Amniotic epithelial cell (primary cell): ENCODE measurements at places on chromosomes 3 and 15.

- DNase-seq, result no peak
Measured at GRCh38 chr3:151845306-151845905, 28.0 kb upstream of the SUCNR1 start.

DNA sequence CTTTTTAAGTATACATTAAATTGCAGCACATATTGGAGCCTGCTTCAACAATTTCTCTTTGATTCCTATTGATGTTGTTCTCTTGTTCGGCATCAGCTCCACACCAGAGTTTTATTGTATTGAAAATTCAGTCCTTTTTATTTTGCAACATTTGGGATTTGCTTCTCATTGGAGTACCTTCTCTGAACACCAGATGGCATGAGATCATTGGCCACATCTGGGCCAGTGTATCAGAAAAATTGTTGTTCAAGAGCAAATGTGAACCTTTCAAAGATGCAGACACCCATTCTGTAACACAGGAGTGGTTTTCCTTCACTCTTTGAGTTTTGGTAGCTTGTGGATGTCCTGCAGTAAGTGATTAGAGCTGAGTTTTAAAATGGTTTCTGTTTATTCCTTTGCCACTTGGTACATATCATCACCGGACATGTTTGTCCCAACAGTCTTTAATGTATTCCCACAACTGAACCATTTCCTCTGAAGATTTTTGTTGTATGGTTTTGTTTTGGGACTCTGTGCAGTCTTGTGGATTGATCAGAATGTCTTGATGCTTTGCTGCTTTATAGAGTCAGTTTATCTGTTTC is 96.1 kb downstream of the MCTP2 start:
- peak; percentile 54 for DNase-seq

GRCh38 chr3:55742832-55743136 is 255.7 kb upstream of the WNT5A start:
- DNase-seq, result no peak

- DNase-seq, result no peak
Measured at GRCh38 chr3:79881431-79881830, 113.6 kb upstream of the ROBO1 start.

DNA sequence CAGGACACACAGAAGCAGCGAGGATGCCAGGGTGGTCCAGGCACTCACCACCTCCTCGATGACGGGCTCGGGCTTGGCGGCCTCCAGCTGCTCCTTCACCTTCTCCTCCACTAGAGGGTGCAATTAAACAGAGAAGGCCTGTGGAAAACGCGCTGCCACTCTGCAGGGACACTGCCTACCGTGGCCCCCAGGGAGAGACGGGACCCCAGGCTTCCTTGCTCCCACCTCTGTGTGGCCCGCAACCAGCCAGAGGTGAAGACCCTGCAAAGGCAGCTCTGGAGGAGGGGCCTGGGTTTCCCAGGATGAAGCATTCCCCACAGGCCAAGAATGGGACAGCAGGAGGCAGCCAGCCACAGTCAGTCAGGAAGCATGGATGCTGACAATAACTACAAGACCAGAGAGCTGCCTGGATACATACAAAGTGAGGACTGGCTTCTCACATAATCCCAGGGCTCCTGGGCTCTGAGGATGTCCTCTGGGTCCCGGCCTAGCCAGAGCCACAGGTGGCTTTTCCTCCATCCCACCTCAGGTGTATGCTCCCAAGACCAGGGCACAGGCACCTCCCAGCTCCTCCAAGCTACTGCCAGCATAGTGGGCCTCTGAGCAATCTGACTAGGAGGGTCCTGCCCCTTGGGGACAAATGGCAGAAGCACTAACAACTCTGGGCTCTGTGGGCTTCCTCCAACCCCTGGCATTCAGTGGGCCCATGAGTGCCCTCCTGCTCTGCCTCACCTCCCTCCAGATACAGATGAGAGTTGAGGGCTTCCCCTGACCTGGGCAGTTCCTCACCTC is 46.2 kb downstream of the PTH1R start:
- DNase-seq, result peak; percentile 33

- DNase-seq, result no peak
Measured at GRCh38 chr3:130411320-130411719, 65.8 kb downstream of the COL6A5 start.

DNA sequence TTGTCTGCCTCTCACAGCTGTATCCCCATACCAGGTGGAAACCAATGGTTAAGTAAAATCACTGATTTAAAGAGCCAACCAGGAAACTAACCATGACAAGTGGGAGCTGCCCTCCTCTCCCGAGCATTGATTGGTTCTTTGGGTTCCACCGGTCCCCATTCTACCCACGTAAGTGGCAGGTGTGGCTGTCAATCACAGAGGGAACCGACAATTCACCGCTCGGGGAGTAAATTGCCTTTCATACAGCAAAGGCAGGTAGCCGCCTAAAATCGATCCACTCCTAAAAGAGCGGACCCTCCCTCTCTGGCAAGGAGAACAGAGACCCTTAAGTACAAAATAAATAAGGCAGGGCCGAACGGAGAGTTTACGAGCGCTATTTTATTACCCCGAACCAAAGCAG is 1.2 kb downstream of the ERC2 start:
- peak; percentile 85 for DNase-seq

GRCh38 chr3:144553301-144553700 is 581.7 kb downstream of the DIPK2A start:
- no peak for DNase-seq

DNA sequence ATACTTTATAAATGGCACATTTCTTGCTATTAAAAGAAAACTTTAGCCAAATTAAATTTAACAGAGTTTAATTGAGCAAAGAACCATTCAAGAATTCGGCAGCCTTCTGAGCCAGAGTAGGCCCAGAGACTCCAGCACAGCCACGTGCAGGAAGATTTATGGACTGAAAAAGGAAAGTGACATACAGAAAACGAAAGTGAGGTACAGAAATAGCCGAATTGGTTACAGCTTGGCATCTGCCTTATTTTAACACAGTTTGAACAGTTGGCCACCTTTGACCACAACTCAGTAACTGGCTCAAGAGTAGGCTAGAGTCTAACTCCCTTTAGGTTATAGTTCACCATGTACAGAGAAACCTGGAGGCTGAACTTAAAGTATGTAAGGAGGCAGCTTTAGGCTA is 17.6 kb downstream of the CFAP44 start:
- DNase-seq, result no peak

GRCh38 chr15:57505056-57505715 is 86.5 kb upstream of the MYZAP start:
- DNase-seq, result no peak

GRCh38 chr3:46944191-46944590 is 32.4 kb downstream of the CCDC12 start:
- no peak for DNase-seq

DNA sequence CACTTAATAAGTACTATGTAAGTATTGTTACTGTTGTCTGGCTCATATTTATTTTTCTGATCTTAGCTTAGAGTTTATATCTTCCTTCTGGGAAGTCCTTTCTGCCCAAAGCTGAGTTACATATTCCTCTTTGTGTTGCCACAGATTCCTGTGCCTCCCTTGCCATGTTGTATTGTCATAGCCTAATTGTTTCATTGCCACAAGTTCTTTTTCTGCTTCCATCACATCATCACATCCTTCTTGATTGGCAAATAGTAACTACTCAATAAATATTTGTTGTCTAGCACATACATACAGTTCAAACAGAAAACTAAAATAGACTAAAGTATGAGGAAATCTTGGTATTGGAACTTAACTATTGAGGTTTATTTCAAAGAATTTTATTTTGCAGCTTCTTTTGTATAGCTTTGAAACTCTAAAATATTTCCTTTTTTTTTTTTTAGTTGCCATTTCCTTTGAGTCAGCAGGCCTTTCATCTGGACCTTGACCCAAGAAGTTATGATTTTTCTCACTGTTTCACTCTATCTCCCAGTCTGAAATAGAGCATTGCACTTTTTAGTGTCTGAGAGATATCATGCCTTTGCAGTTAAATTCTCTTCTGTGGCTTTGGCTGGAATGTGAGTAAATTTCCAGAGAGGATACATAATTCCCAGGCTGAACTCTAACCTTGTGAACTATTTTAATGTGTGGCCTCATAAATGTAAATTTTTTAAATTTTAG is 98.2 kb downstream of the ZNF609 start:
- peak; percentile 74 for DNase-seq

- DNase-seq, result no peak
Measured at GRCh38 chr3:128874481-128875180, 4.8 kb upstream of the ACAD9 start.

- DNase-seq, result no peak
Measured at GRCh38 chr3:51622413-51622812, 48.6 kb upstream of the TEX264 start.

DNA sequence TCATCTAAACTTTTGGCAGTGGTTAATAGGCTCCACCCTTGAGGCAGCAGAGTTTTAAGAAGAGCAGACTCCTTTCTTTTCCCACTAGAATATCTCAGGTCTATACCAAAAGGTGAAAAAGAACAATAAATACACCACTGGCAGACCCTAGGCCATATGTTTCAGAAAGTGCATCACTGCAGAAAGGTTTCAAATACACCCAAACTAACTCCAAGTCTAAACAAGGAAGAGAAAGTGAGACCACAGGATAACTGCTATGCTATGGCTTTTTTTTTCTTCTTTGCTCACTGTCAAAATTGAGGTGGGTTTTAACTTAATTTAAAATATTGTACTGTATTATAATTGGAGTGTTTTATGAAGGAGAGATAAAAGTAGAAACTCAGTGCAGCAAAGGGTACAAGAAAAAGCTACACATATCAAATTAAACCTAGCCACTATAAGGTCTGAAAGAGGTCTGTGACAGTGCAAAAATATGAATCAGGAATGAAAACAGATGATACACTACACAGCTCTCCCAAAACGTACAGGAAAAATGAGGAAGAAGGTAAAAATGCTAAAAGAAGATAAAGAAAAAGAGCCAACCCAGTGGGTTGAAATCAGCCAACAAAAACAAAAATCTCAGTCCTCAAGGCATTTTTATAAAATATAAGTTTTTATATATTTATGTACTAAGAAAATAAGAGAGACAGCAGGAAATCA is 8.4 kb downstream of the SNX4 start:
- no peak for DNase-seq

DNA sequence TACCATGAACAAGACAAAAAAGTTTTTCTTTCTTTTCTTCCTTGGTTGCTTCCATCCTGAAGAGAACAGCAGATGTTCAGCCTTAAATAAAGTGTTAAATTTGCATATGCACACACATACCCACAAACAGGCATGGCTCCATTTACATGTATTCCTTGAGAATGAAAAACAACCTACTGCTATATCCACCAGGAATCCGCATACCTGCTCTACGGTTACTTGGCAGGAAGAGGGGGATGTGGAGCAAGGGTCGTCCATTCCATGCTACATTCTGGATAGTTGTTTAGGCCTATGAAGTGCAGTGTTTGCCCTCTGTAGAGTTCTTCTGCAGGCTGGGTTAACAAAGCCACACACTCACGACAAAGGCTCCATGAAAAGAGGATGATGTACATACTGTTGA is 322.8 kb downstream of the KCNH8 start:
- DNase-seq, result no peak

DNA sequence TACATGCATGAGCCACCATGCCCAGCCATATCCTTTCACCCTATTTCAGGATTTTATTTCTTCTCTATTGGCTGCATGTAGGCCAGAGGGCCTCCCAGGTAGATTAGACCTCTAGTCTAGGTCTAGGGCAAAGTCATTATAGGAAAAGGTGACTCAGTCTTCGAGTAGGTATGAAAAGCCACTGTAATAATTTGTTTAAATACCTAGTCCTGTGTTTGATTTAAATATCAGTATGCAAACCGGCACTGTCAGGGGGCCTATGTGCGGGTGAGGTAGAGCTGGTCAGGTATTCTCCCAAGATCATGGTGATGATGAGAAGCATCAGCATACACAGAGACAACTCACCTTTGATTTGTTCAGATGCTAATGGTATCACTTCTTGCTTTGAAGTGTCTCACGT is 101.4 kb upstream of the UMPS start:
- DNase-seq, result no peak

DNA sequence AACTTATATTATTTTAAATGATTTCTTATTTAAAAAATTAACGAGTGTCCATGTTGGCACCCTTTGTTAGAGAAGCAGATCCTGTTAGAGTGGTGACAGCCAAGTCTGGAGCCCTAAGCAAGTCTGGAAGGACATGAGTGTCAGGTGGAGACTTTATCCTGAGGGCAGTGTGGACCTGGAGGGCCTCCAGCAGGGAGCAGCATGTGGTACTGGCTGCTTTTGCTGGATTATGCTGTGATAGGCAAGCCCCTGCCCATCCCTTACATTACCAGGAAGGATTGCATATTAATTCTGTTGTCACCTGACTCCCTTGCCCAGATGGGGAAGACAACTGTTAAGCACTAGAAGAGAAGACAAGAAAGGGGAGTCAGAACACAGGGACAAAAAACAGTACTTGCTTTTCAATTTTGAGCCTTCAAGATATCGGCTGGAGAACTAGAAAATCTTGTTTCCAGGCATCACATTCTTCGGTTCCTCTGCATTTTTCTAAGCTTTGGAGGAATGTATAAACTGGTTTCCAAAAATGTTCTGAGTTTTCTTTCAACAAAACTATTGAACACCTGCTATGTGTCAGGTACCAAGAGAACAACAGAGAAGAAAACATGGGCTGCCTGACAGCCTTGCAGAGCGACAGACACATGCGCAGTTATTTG is 22.7 kb downstream of the ZNF860 start:
- no peak for DNase-seq

DNA sequence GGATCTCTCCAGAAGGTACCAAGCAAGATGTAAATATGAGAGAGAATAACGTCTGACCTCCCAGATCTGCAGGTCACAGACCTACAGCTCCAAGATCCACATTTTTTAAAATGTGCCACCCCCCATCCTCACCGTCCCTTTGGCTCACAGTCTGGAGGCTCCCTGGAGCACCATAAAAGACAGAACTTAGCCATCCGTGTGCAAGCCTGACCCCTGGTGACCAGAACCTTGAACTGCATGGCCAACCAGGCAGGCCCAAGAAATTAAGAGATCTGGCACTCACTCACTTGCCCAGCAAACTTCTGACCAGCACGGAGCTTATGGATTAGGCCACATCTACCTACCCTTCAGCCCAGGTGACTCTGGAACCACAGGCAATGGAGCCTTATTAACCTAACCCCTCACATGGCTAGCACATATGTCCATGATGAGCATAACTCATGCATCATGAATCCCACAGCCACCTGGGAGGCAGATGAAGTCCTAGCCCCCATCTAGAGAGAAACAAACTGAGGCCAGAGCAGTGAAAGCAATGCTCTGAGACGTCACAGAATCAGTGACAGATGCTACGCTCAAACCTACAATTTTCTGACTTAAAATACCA is 275.3 kb downstream of the UACA start:
- peak; percentile 63 for DNase-seq

- DNase-seq, result no peak
Measured at GRCh38 chr15:48632651-48633050, 12.9 kb downstream of the FBN1 start.

DNA sequence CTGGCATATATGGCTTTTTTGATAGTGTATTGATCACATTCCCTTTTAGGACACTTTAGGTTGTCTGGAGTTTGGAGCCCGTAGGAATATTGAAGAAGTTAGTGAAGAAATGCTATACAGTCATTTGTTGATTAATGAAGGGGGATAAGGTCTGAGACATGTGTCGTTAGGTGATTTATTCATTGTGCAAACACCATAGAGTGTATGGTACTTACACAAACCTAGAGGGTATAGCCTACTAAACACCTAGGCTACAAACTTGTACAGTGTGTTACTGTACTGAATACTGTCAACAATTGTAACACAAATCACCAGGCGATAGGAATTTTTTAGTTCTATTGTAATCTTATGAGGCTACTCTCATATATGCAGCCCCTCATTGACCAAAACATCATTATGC is 3.3 kb downstream of the TPM1 start:
- no peak for DNase-seq

- peak; percentile 4 for DNase-seq
Measured at GRCh38 chr15:93088200-93088980, 621 bp downstream of the RGMA start.

- DNase-seq, result no peak
Measured at GRCh38 chr3:138459619-138460535, 25.5 kb downstream of the ESYT3 start.
